ENCODE measurements at places on chromosomes 12 and 14. TPM values are rescaled to one million over a fixed set of nuclear protein-coding genes. Genes with fewer than 3 reads are reported as not detected.

Gene FBXL14
- 9.4 TPM for total RNA-seq

Gene KRT82
- not detected for total RNA-seq

Gene HNF1A
- not detected for total RNA-seq

Gene TCL1B
- not detected for total RNA-seq

Gene PRH2
- total RNA-seq: not detected

Gene MYF6
- total RNA-seq: not detected

Gene RGS6
- total RNA-seq: not detected

Gene WDR20
- 17.5 TPM for total RNA-seq

Gene IQSEC3
- total RNA-seq: not detected

Gene GZMB
- not detected for total RNA-seq

Gene CYP46A1
- total RNA-seq: under 0.01 TPM

Gene NFATC4
- 20.2 TPM for total RNA-seq

Gene PGF
- total RNA-seq: 296 TPM

Gene NOPCHAP1
- 10.9 TPM for total RNA-seq

Gene ABHD12B
- not detected for total RNA-seq

Gene OAS2
- 10.3 TPM for total RNA-seq

Gene TRIAP1
- total RNA-seq: 71.7 TPM

Gene CD163
- total RNA-seq: not detected

Gene GPD1
- total RNA-seq: not detected

Gene GLS2
- total RNA-seq: 0.22 TPM

Gene GDF3
- 0.65 TPM for total RNA-seq

Gene KRT8
- 6.3 TPM for total RNA-seq

Gene ARMH4
- total RNA-seq: 1.9 TPM

Gene BICDL1
- not detected for total RNA-seq

Gene NEDD1
- 43.8 TPM for total RNA-seq

Gene AP1G2
- 7.6 TPM for total RNA-seq

Gene HOXC12
- total RNA-seq: not detected

Gene SERPINA1
- 0.13 TPM for total RNA-seq

Gene EML5
- total RNA-seq: 0.29 TPM

Gene SETD1B
- 8.0 TPM for total RNA-seq

Gene LALBA
- not detected for total RNA-seq

Gene DUSP6
- 238 TPM for total RNA-seq

Gene MYO1A
- total RNA-seq: 0.07 TPM

Gene FOS
- 2.8 TPM for total RNA-seq

Gene SERPINA10
- total RNA-seq: not detected

Gene PLEKHG7
- total RNA-seq: not detected

Gene SLC2A3
- total RNA-seq: 23.9 TPM

Gene RASSF9
- 1.7 TPM for total RNA-seq

Gene ATF7IP
- total RNA-seq: 63.4 TPM

Gene INSM2
- not detected for total RNA-seq

Gene SLC6A15
- total RNA-seq: 0.80 TPM

Gene NOS1
- total RNA-seq: 0.14 TPM

Gene SYT1
- 1.1 TPM for total RNA-seq

Gene PTHLH
- 4.1 TPM for total RNA-seq

Gene ZNF84
- 43.8 TPM for total RNA-seq

Gene JPH4
- not detected for total RNA-seq

Gene CCDC177
- total RNA-seq: not detected

Gene CIROP
- not detected for total RNA-seq

Gene GLI1
- not detected for total RNA-seq

Gene SYCP3
- 0.07 TPM for total RNA-seq

Gene KLRB1
- total RNA-seq: not detected

Gene KLRF1
- 0.27 TPM for total RNA-seq

Gene RD3L
- not detected for total RNA-seq

Gene FAM216A
- total RNA-seq: 16.5 TPM

Gene SLC5A8
- total RNA-seq: not detected

Gene RND1
- total RNA-seq: 0.57 TPM

Gene CLEC4C
- not detected for total RNA-seq

Gene SLCO1B1
- total RNA-seq: not detected

Gene ZNF891
- 2.0 TPM for total RNA-seq

Gene BCL7A
- total RNA-seq: 10.6 TPM
